ENCODE measurements at places on chromosomes 12 and 14.

GRCh38 chr12:110010853-110011723 is 11.9 kb downstream of the ANKRD13A start:
- DNase-seq: no peak

DNA sequence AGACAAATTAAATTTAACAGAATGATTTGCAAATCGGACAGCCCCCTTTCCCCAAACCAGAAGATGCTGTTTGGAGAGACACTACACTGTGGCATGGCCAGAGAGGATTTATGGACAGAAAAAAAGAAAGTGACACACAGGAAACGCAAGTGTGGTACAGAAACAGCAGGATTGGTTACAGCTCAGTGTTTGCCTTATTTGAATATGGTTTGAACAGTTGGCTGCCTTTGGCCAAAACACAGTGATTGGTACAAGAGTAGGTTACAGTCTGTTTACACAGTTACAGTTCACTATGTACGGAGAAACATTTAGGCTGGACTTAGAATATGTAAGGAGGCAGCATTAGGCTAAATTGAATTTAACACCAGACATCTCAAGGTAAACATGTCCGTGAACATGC is 335.3 kb downstream of the NPAS3 start:
- no peak for DNase-seq

GRCh38 chr12:90106568-90106967 is 397.9 kb upstream of the ATP2B1 start:
- DNase-seq: no peak

DNA sequence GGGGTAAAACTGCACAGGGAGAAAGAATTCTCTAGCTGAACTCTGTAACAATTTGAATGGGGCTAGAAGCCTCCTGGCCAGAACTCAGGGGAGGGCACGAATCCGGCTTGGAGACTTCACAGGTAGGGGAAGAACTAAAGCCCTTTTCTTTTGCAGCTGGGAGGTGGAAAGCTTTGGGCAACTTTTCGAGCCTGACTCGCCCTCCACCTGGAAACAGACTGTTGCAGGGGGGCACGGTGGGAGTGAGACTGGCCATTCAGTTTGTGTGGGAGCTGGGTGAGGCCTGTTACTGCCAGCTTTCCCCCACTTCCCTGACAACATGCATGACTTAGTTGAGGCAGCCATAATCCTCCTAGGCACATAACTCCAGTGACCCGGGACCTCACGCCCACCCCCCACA is 135.8 kb downstream of the PLCZ1 start:
- DNase-seq: no peak

DNA sequence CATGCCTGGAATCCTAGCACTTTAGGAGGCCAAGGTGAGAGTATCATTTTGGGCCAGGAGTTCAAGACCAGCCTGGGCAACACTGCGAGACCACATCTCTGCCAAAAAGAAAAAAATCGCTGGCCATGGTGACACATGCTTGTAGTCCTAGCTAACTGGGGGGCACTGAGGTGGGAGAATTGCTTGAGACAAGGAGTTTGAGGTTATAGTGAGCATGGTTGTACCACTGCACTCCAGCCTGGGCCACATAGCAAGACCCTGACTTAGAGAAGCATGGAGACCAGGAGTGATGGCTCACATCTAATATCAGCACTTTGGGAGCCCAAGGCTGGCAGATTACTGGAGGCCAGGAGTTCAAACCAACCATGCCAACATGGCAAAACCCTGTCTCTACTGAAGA is 9.2 kb downstream of the PTGES3 start:
- no peak for DNase-seq

GRCh38 chr14:40855343-40855742 is 751.3 kb upstream of the LRFN5 start:
- DNase-seq: no peak

- DNase-seq: no peak
Measured at GRCh38 chr14:94321421-94322271, 1.5 kb downstream of the SERPINA6 start.

DNA sequence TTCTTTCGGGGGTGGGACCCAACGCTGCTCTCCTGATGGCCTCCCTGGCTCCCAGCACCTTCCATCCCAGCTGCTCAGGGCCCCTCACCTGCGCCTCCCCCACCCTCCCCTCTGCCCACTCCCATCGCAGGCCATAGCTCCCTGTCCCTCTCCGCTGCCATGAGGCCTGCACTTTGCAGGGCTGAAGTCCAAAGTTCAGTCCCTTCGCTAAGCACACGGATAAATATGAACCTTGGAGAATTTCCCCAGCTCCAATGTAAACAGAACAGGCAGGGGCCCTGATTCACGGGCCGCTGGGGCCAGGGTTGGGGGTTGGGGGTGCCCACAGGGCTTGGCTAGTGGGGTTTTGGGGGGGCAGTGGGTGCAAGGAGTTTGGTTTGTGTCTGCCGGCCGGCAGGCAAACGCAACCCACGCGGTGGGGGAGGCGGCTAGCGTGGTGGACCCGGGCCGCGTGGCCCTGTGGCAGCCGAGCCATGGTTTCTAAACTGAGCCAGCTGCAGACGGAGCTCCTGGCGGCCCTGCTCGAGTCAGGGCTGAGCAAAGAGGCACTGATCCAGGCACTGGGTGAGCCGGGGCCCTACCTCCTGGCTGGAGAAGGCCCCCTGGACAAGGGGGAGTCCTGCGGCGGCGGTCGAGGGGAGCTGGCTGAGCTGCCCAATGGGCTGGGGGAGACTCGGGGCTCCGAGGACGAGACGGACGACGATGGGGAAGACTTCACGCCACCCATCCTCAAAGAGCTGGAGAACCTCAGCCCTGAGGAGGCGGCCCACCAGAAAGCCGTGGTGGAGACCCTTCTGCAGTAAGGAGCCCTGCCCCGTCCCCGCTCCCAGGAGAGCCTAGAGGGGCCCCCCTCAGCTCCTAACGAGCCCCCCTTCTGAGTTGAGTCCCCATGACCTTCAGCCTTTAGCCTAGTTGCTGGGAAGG is at the start of gene HNF1A:
HNF1A (plus strand) TSS at position 248 of the 924 bp plus-strand sequence; CDS start at position 474, 226 bp downstream.
- no peak for DNase-seq

DNA sequence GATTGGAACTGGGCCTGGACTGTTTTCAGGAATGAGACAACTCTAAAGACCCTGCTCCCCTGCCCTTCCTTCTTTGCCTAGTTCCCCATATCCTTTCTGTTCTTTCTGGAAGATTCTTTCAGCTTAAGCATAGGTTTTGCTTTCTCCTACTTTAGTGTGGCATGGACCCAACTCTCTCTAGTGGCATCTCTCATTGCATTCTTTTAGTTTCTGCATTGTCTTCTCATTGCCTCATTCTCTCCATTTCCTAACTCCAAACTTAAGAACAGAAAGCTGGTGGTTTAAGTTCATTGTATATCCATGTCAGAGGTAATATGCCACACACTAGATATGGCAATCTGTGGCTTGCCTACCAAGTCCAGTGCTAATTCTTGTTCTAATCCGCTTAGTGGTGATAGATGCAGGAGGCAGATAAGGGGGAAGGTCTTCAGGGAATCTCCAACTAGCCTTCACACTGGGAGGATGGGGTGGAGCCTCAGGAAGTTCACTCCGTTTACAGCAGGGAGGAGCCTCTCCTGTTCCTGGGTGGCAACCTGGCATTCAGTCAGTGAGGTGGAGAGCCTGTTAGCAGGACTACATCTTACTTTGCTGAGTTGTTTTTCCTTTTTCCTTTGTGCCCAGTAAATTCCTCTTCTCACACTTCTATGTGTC is 165.1 kb upstream of the LMNTD1 start:
- no peak for DNase-seq

GRCh38 chr12:12376646-12377448 is 20.0 kb downstream of the BORCS5 start:
- DNase-seq: peak; percentile 85
